ENCODE measurements at places on chromosomes 5 and 9.

- DNase-seq, result no peak
Observed at GRCh38 chr9:75601280-75601679, 289.2 kb upstream of the PCSK5 start.

- no peak for DNase-seq
Observed at GRCh38 chr5:109281136-109281690, 128.6 kb downstream of the PJA2 start.

DNA sequence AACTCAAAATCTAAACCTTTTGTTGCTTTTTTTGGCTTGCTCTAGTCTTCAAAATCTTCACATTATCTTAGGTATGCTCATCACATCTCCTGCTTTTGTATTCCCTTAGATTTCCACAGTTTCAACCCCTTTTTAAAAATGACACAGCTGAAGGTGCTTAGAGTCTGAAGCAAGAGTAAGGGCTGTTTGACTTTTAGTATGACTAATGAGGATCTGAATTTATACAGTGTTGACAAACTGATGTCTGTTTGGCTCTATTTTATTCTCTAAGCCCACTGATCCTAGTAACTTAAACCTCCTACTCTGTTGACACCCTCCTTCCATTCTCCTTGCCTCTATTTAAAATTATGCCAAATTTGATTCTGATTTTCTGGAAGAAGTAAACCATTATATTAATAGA is 200.1 kb downstream of the MCTP1 start:
- no peak for DNase-seq

DNA sequence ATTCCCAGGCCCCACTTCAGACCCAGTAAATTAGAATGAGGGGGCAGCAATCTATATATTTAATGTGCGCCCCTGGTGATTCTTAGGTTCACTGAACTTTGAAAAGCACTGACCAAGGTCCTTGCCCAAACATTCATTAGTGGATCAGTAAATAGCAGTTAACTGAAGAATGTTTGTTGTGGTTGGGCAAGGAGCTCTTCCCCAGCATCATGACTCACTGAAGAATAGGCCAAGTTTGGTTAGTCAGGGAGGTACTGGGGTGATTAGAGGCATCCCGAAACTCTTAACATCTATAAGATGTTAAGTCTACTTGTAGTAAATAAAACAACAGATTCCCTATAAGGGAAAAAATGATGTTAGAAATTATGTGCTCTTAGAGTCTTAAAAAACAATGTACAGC is 833 bp upstream of the MROH2B start:
- DNase-seq, result no peak

DNA sequence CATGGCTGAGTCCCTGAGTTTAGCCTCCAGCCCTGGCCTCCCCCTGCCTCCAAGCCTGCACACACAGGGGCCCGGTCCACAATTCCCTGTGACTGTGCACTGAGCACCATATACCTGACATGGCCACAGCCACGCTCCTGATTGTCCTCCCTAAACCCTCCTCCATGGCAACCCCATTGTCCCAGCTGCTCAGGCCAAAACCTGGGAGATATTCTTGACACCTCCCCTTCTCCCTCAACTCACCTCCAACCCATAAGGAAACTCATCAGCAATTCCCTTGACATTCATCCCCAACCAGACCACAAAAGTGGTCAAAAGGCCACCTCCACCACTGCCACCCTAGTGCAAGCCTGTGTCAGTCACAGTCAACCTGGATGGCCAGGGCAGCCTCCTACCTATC is 107.5 kb upstream of the MVB12B start:
- DNase-seq, result no peak

DNA sequence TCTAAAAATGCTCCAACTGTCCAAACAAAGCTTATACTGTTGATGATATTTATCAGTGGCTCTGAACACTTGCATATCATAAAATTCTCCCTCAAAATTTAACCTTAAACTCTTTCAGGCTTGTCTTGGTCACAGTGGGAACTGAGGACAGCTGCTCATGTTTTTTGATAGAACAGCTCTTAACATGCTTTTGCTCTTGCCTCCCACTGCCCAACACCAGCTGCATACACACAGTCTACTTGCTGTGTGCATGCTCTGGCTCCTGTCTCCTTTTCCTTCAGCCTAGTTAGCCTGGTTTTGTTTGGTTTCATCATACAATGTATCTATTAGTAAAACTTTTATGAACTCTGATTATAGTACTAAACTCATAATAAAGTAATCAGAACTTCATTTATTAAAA is 64.6 kb downstream of the GHR start:
- DNase-seq, result no peak

DNA sequence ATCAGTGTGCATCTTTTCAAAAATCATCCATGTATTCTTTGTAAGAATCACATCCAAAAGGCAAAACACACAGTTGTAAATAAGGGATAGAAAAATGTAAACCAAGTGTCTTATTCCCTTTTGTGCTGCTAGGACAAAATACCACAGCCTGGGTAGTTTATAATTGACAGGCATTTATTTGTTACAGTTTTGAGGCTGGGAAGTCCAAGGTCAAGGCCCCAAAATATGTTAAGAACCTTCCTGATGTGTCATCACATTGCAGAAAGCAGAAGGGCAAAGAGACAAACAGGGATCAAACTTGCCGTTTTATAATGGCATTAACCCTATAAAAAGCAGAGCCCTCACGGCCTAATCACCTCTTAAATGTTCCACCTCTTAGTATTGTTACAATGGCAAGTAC is 364.8 kb downstream of the MED10 start:
- DNase-seq, result no peak

- no peak for DNase-seq
Observed at GRCh38 chr9:81031422-81032029, 657.8 kb downstream of the TLE1 start.

DNA sequence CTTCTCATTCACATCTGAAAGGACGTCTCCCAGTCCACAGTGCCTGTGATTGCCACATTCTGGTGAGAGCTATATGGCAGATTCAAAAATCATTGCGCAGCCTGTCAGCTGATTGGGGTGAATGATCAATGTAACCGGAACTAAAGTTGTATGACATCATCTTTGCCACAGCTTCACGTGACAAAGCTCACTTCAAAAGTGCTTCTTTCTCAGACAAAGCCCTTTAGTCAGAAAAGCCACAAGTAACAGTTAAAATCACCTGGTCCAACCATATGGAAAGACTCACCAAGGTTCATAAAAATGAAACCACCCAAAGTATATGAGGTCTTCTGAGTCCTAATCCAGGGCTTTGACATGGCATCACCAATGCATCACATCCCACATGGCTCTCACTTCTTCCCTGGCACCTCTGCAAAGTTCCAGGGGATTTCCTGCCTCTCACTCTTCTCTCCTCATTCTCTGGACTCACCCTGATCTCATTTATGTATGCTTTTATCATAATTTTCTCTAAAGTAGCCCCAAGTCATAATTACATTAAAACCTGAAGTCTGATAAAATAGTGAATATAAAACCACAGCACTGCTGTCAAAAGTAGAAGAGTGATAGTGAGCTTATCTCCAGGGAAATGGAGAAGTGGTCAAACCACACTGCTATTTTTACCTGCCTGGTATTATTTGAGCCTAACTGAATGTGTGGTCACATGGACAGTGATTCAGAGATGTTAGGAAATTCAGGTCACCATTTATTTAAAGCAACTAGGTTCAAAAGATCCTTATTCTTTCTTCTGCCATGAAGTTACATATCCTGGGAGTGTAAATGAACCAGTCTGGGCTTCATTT is 193.1 kb upstream of the PTGER4 start:
- DNase-seq, result peak; percentile 56

DNA sequence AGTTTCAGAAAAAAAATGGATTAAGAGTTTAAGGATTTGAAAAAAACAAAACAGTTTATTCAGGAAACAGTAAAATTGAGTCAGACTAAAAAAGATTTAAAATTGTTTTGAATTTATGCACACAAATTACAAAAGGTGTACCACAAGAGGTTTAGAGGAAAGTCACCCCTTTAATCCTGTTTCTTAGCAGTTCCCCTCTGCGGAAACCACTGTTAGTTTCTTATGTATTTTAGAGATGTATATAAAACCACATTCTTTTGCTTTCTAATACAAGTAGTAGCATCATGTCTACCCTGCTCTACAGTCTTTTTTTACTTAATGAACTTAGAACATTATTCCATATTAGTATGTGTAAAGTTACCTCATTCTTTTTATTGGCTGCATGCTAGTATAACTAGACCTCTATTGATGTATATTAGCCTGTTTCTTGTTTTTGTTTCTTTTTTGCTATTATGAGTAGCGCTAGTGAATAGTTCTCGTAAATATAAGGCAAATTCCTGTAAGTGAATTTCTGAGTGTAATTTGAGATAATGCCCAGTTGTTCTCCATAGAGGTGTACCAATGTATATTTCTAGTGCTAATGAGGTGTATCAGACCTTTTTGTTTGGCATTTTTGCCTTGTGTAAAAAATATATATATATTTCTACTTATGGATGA is 20.0 kb downstream of the GPBP1 start:
- no peak for DNase-seq

DNA sequence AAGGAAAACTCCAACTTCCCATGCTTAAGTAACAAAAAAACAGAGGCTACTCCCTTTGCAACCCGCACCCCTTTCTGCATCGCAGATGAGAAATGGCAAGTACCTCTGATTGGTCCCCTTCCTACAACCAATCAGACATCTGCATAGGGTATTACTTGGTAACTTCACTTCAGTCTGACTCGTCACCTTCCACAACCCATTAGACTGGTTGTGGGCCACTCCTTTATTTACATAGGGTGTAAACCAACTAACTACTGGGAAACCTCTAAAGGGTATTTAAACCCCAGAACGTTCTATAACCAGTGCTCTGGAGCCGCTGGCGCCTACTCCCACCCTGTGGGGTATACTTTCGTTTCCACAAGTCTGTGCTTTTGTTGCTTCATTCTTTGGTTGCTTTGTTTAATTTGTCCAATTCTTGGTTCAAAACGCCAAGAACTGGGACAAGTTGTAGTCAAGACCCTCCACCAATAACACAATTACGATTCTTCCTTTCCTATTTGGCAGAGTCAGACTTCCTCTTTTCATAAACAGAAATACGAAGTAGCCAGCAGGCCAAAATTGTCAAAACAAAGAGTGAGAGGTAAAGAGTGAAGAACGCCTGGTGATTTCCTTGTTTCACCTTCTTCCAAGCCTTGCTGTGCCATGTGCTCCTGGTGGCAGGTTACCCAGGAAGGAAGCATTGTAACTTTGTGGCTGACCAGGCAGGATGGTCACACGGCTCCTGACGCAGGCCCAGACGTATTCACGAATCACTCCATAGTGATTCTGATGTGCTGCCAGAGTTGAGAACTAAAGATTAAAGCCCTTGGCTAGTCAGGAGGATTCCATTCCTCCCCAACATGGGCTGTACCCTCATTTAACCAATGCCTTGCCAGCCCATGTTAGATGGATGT is 477.4 kb downstream of the ARHGEF28 start:
- DNase-seq, result no peak

DNA sequence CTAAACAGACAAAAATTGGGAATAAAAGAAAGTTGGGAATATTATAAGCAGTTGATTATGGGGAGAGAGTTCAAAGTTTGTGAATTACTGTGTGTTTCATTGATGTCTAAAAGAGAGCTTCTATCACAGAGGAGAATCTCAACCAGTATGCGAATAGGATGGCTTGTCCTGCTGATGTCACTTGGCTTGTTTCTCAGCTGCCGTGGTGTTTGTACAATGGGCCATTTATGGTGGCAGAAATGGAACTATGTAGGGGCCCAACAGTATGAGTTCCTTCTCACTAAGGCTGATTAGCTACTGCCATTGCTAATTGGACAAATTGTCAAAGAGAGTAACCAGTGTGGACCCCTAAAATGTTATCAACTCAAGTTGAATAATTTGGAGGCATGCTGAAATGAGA is 103.9 kb downstream of the ST8SIA4 start:
- DNase-seq, result no peak

DNA sequence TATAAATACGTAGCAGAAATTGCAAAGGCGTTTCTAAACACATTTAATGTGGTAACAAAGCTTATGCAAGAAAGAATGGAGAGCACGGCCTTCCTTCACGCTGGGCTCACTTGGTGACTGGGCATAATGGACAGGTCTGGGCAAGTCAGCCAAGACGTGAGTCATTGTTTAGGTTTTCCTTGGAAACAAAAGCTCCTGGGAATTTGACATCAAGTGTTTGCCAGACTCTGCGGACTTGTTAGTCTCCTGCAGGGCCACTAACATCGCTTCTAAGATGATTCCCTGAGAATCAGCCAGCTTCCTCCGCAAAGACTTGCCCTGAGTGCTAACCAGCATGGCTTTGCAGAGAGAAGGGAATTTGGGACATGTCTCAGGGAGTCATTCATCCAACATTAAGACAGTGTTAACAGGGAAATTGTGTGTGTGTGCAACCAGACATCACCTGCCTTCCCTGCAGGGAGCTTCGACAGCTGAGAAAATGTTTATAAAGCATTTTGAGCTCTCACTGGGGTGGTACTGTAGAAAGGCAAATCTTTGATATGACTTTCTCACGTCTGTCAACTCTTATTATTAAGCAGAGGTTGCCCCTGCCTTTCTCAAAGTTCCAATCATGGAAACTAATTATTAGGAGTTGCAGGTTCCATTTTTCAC is 182.5 kb downstream of the NTRK2 start:
- DNase-seq, result no peak

DNA sequence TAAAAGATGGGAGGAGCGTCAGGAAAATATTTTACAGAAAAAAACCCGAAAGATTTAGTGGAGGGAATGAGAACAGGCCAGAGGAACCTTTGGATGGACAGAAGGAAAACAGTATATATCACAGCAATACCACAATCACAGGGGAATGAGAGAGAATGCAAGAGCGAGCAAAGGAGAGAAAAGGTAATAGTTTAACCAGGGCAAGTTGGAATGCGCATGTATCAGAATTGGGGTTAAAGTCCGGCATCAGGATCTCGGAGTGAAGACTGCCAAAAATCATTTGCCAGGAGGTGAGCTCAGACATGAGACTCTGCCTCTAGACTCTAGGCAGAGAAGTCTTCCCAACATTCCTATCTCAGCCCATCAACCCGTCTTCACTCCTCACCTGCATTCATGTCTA is 36.8 kb downstream of the PCDHGC5 start:
- DNase-seq, result no peak

- DNase-seq, result no peak
Observed at GRCh38 chr5:111676926-111677415, 80.0 kb downstream of the NREP start.

- no peak for DNase-seq
Observed at GRCh38 chr9:113298924-113299770, 4.0 kb downstream of the RNF183 start.
